ENCODE measurements at places on chromosomes 12 and 14.
A peak's percentile ranks its signal among the peaks of the same experiment; 100 is the strongest.

DNA sequence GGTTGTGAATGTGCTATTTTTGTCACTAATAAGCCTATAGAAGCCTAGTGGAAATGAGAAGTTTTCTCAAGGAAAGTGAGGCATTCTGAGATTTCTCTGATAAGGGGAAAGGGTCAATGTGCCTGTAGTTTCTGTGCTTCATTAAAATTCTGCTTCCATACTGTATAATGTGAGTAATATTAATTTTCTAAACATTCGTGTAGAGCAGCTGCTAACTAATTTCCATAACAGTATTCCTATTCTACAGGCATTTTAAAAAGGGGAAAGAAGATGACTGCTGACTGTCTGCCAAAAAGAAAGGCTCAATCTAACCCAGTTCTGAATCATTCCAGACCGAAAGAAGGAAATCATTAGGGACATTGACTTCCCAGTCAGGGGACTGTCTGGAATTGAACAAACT is 293.3 kb upstream of the TMPO start:
- no peak for DNase-seq

DNA sequence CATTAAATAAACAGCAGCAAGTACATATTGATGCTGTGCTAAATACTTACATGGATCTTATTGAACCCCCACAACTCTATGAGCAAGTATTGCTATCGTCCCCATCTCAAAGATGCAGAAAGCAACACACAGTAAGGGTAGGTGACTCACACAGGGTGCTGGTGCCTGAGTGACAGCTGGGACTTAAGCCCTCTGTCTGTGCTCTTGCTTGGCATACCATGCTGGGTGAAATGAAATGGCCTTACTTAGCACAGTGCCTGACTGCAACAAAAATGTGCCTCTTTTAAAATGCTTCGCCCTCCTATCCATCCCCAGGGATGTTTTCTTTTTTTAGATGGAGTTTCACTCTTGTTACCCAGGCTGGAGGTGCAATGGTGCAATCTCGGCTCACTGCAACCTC is 788 bp downstream of the TEX52 start:
- no peak for DNase-seq

DNA sequence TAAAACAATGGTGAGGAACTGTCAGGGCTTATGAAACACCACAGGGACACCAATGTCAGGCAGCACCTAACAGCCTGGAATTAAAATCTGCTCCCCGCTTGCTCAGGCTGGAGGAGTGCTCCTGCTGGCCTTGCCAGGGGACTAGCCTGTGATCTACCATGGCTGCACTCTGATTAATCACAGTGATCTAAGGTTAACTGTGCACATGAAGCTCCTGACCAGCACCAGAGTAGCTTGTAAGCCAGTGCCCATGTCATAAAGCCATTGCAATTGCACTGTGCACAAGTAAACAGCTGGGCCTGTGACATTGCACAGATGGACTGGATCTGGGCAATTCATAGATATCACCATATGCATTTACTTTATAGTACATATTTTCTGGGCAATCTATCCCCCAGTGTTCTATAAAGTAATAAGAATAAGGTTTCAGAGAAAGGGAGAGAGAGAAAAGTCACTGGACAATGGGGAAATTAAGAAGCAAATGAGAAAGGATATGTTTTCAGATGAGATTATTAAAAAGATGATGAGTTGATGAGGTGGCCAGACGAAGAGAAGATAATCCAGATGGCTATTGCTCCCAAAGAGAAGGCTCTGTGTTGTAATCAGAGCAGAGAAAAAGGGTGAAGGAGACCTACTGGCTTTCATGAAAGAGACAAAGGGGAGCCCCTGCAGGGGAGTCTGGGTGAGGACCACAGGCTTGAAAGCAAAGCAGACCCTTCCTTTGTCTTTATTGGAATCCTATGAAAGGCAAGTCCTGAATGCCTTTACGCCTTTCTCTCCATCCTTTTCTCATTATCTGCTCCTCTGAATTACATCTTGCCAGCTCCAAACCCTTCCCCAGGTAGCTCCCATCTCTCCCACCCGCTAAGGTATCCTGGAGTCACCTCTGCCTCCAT is 145.8 kb downstream of the SLC38A6 start:
- DNase-seq, result no peak

GRCh38 chr12:42021469-42021868 is 123.2 kb downstream of the GXYLT1 start:
- DNase-seq, result no peak

GRCh38 chr14:68819260-68819691 is 26.4 kb upstream of the ZFP36L1 start:
- DNase-seq, result peak; percentile 36

DNA sequence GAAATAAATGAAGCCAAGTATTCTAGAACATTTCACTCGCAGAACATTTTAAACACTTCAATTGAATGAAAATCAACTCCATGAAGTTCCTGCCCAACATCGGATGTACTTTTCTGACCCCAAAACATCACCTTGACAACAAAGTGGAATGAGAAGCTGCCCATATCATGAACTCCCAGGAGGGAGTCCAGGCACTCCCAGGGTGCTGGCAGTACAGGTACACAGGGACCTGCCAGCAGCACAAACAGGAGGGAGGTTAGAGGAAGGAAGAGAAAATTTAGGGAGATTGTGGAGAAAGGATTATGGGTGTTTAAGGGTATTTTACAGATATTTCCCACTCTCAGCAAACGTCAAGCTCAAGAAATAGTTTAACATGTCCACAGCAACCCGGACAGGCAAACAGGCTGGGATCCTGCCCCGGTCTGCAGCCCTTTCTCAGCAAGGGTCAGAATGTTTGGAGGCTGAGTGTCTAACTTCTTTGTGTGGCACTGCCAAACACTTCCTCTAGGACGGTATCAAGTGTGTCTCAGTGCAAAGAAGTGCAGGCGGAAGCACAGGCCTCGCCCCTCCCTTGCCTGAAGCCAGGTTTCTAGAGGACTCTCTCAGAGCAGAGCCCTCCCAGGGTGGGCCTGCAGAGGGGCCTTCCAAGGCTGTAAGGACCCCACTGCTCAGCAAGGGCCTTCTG is 72.2 kb downstream of the SETD3 start:
- no peak for DNase-seq

GRCh38 chr14:87312169-87312893 is 680.7 kb downstream of the GALC start:
- no peak for DNase-seq

DNA sequence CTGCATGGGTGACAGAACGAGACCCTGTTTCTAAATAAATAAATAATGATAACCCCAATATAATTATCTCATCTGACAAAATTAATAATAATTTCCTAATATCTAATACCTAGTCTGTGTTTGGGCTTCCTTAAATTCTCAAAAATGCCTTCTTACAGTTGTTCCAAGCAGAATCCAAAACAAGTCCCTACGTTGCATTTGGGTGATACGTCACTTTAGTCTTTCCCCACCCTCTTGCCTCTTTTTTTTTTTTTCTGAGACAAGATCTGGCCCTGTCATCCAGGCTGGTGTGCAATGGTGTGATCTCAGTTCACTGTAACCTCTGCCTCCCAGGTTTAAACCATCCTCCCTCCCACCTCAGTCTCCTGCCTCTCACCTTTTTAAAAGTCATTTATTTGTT is 26.7 kb downstream of the VEZT start:
- DNase-seq, result no peak

- no peak for DNase-seq
Observed at GRCh38 chr14:101173698-101174521, 270.4 kb upstream of the RTL1 start.

DNA sequence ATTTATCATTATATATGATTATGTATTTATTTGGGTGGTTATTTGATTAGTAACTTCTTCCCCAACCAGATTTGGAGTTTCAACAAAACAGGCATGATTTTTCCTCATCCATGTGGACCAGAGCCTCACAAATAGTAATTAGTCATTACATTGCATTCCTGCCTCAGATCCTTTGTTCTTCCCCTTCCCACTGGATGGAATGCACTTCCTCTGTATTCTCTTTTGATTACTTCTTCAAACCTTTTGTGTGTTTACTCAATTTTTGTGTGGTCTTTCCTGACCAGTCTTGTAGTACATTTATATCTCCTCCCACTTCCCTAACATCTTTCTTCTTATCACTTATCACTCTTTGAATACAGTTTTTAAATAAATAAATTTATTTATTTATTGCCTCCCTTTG is 15.5 kb downstream of the SYT1 start:
- no peak for DNase-seq

DNA sequence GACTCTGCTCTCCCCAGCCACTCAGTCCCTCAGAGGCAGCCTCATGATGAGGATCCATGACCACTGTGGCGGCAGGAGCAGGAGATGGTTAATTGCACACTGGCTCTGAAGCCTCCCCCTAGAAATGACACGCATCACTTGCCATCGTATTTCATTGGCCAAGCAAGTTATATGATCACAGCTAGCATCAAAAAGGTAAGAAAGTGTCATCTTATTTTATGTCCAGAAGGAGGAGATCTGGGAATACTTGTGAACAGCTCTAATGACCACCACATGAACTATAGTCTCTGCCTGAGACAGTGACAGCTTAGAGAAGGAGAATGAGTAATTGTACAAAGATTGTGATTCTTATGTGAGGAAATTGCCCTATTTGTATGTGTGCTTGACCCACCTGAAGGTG is 363.4 kb downstream of the NUAK1 start:
- DNase-seq, result no peak

GRCh38 chr12:4742416-4742970 is 22.3 kb downstream of the GALNT8 start:
- DNase-seq, result no peak

GRCh38 chr12:46212108-46212982 is 56.5 kb downstream of the SLC38A1 start:
- no peak for DNase-seq

DNA sequence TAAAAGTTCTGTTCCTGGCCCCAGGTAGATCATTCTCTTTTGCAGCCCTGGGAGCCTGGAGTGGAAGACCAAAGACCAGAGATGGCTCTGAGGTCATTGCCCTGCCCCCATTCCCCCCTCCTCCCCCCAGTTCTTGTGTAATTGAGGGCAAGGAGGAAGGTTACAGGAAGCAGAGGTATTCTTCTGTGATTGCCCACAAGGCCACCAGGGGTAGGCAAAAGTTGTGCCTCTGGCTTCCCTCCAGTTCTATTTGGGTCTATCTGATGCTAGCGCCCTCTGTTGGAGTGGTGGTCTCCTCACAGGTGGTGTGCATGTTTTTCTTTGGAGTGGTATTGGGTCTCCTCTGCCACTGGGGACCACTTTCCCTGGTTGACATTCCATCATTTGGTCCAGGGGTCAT is 41.2 kb upstream of the CRY1 start:
- peak; percentile 34 for DNase-seq

- DNase-seq, result no peak
Observed at GRCh38 chr12:99130808-99131553, 485.9 kb downstream of the APAF1 start.

- DNase-seq, result no peak
Observed at GRCh38 chr14:75476274-75476995, 45.8 kb upstream of the BATF start.

DNA sequence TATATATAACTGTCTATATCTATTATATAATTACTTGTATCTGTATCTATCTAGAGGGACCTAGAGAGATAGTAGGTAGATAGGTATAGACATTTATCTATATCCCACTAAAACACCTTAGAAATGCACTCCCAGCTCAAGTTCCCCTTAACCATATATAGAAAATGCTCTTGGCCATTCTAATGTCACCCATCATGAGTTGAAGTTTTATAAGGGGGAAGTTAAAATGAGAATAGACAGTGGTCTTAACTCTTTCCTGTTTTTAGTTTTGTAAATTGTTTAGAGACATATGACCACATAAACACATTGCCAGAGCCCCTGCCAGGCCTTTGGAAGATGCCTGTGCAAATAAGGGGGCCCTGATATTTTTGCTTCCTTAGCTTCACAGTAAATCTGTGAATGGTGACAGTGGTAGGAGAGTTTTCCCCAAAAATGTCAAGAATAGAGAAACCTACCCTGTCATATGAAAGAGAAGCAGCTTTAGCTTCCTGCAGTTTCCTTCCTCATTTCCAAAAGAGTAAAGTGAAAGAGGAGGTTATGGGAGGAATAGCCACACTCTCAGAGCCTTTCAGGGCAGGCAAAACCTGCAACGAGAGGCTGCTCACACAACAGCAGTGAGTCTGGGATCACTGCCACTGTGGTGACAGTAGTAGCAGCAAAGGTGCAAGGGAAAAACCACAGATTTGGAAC is 45.5 kb downstream of the MGST1 start:
- DNase-seq, result no peak

GRCh38 chr12:67659292-67659691 is 10.7 kb downstream of the DYRK2 start:
- no peak for DNase-seq

- no peak for DNase-seq
Observed at GRCh38 chr14:100605706-100606686, 18.8 kb upstream of the BEGAIN start.

DNA sequence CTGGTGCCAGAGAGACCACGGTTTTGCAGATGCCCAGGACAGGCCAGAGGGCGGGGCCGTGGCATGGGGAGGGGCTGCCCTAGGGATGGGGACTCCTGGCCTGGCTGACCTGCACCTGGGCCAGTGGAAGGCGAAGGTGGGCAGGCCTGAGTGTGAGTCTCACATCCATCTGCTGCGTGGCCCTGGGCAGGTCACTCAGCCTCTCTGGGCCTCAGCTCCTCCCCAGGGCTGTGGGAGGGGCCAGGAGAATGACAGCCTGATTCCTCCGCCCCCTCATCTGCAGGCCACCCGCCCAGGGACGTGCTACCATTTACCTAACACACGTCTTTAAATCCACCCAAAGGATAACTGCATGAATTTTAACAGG is 90.9 kb downstream of the GALNT9 start:
- peak; percentile 9 for DNase-seq

GRCh38 chr12:82533341-82533740 is 153.4 kb upstream of the TMTC2 start:
- no peak for DNase-seq

- no peak for DNase-seq
Observed at GRCh38 chr14:60963761-60964160, 17.1 kb downstream of the TRMT5 start.

GRCh38 chr12:105294161-105294560 is 36.3 kb upstream of the C12orf75 start:
- no peak for DNase-seq

DNA sequence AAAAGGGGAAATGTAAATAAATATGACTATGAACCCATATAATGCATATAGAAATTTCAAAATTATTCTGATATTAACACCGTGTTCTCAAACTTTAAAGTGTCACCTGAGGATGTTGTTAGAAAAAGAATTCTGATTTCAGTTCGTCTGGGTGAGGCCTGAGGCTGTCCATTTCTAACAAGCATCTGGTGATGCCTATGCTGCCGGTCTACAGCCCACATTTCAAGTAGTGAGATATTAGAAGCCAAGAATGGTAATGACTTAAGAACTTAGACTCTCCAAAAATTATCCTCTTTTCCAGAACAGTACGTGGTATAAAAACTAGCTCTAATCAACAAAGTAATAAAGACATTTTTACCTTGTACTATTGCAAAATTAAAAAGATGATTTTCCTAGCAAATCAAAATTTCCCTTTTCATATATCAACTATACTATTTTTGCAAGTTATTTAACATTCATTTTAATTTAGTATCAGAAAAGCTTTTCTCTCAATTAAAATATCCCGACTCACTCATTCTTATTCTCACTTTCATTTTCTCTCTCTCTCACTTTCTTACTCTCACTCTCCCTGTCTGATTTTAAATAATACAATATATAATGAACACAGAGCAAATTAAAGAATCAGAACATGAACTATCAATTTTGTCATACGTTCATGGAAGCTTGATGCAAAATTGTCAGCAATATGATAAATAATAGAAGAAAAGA is 35.0 kb downstream of the PIK3C2G start:
- DNase-seq, result no peak
